ENCODE measurements at places on chromosomes 5 and 9.

- DNase-seq, result no peak
Observed at GRCh38 chr9:109918339-109919163, 138.6 kb downstream of the PALM2AKAP2 start.

GRCh38 chr5:164000819-164001218 lies 495.4 kb downstream of the MAT2B start:
- no peak for DNase-seq

DNA sequence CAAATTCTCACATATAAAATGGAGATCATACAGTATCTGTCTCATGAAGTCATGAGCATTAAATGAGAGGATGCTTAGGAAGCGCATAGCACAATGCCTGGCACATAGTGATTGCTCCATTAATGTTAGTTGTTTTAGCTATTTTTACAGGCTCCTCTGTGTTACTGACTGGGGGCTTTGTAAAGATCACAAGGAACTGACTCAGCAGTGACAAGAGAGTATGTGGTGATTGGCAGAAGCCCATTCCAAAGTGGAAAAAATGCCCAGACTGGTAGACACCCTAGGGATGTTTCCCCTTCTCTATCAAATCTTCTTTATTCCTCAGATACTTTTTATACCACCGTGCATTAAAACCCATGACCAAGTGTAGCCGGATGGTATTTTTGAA lies 33.5 kb downstream of the ABLIM3 start:
- no peak for DNase-seq

DNA sequence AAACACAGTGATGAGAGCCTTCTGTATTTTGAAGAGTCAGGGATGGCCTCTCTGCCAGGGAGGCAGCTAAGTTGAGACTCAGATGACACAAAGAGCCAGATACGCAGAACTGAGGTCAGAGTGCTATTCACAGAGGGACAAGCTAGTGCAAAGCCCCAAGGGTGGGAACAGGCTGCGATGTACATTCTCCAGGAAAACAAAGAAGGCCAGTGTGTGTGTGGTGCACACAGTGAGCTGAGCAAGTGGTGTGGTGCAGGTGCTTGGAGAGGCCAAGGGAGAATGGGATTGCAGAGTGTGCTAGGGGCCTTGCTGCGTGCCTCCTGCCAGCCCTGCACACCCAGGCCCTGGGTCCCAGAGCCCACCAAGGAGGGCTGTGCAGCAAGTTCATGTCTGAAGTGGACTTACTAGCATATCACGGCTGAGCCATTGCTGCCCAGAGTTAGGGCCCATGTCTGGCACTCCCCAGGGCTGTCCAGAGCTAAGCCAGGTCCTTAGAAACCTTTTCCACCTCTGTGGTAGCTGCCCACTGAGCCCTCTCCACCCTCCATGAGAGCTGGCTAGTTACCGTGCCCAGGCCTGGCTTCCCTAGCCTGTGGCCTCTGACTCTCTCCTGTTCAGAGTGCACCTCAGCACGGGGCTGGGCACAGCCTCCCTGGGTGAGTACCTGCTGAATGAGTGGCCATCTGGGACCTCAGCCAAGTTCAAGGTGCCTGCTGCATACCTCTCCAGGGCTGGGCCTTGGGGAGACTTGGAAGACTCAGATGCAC lies 9.3 kb downstream of the SLC25A48 start:
- no peak for DNase-seq

GRCh38 chr9:134566196-134566847 lies 75.3 kb upstream of the COL5A1 start:
- no peak for DNase-seq

GRCh38 chr5:8840237-8840636 lies 705.6 kb downstream of the SEMA5A start:
- DNase-seq, result no peak

- DNase-seq, result no peak
Observed at GRCh38 chr5:34655354-34655991, 655 bp upstream of the RAI14 start.

- no peak for DNase-seq
Observed at GRCh38 chr5:96297867-96298266, 135.2 kb downstream of the PCSK1 start.

GRCh38 chr5:76625087-76625815 lies 2.0 kb upstream of the F2RL2 start:
- DNase-seq, result no peak

- DNase-seq, result no peak
Observed at GRCh38 chr5:170439223-170439943, 50.2 kb upstream of the KCNMB1 start.

GRCh38 chr9:74443036-74443750 lies 53.9 kb upstream of the RORB start:
- DNase-seq, result no peak

DNA sequence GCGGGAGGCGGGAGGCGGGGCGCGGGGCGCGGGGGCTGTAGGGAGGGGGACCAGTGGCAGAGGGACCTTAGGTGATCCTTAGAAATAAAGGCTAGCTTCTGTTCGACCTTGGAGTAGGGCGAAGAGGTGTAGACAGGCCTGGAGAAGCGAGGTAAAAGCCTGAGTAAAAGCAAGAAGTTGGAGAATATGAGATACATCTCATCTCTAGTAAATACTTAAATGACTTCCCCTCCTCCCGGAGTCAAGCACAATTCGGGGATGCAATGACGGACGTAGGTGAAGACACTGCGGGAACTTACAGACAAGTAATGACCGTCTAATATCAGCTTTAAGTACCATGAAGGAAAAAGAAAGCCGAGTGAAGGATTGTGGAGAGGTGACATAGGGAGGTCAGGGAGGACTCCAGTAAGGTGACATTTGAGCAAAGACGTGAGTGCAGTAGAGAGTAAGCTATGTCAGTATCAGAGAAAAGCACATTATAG lies 466 bp downstream of the SMC2 start:
- DNase-seq, result no peak

Measured in CMK (cell line).